Tibial artery (tissue), 4 donors: ENCODE measurements at places on chromosomes 16 and 17.
A peak's percentile ranks its signal among the peaks of the same experiment; 100 is the strongest.

- no peak for DNase-seq
- no peak overlapping the region for H3K4me3 ChIP-seq
- peak overlapping the region; percentile 38 for H3K27ac ChIP-seq
- no peaks in the 10 kb centered on the region for H3K27me3 ChIP-seq
Observed at GRCh38 chr17:15404106-15405057, 63.0 kb upstream of the TEKT3 start.

DNA sequence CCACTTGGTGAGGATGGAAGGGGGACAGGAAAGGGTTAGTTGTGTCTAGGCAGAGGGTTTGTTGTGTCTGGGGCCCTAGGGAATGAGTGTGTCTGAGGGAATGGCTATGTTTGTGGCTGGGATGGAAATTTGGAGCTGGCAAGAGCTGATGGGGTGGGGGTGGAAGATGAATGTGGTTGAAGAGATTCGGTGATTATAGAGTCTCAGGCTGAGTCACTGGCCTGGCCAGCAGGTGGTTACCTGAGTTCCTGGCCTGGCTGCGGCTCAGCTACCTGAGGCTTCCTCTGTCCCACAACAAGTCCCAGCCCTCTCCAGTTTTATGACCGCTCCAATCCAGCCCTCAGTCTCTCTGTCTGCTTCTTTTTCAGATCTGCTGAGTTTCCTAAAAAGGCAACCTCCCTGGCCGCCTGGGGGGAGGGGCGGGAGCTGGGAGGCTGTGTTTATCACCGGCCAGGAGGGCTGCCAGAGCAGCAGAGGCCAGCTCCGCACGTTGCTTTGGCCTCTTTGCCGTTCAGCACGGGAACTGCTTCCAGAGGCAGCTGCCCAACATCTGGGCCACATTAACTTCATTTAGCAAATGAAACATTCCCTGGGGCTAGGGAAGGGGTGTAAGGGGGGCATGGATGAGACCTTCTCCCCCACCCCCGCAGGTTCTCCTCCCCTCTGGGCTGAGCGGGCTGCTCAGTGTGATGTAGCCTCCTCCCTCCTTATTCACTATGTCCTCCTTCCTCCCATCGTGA lies 21.8 kb downstream of the ITGB3 start:
- no peak overlapping the region for H3K4me3 ChIP-seq
- no peaks in the 10 kb centered on the region for H3K36me3 ChIP-seq
- H3K27me3 ChIP-seq = no peaks in the 10 kb centered on the region
- peak overlapping the region; percentile 92 for H3K27ac ChIP-seq

- peak overlapping the region; percentile 95 for H3K27ac ChIP-seq
- H3K27me3 ChIP-seq = no peaks in the 10 kb centered on the region
- peaks cover 34% of the 10 kb centered on the region for H3K4me1 ChIP-seq
Observed at GRCh38 chr17:7843257-7843535, 9.2 kb downstream of the KDM6B start.

DNA sequence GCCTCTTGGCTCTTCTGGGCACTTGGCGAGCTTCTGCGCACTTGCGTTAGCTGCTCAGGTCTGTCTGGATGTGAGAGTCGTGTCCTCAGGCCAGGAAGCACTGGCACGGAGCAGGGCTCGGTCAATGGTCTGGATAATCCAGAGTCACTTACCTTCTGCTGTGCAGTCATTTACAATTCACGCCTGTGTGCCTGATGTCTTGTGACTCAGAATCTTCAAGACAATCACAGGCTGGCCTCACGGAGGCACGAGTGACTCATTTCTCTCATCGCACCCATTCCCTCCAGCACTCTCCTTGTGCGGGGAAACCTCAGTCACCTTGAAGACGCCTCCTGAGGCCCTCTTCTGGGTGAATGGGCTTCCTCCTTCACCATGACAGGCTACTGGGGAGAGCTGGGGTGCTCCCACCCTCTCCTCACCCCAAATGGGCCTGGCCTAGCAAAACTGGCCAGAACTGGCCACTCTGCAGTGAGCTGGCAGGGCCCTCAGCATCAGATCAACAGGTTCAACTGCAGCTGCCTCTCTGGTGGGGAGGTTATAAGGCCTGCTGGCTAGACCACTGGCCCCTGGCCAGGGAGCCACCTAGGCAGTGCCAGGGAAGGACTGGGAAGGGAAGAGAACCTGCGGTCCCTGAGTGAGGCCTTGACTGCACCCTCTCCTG lies 1.9 kb upstream of the CAPN15 start:
- DNase-seq = no peak
- peak overlapping the region; percentile 79 for H3K4me3 ChIP-seq
- H3K27me3 ChIP-seq = no peaks in the 10 kb centered on the region

- H3K4me3 ChIP-seq = no peak overlapping the region
- H3K27ac ChIP-seq = no peak overlapping the region
- no peaks in the 10 kb centered on the region for H3K4me1 ChIP-seq
Observed at GRCh38 chr17:10798332-10798749, 5.6 kb downstream of the TMEM238L start.

DNA sequence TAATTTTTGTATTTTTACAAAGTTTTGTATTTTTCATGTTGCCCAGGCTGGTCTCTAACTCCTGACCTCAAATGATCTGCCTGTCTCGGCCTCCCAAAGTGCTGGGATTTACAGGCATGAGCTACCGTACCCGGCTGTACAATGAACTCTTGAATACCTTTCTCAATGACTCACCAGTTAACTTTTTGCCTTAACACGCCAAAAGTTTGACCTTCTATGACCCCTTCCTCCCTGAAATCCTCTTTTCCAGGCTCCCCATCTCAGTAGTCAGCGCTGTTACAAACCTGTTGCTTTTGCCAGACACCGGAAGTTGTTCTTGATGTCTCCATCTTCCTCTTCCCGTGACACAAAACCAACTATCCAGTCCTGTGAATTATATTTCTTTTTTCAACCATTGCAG lies 158.1 kb upstream of the ASIC2 start:
- H3K27me3 ChIP-seq = no peaks in the 10 kb centered on the region
- H3K4me3 ChIP-seq = no peak overlapping the region
- H3K27ac ChIP-seq = no peak overlapping the region
- no peaks in the 10 kb centered on the region for H3K36me3 ChIP-seq

- H3K36me3 ChIP-seq = no peaks in the 10 kb centered on the region
- H3K4me1 ChIP-seq = no peaks in the 10 kb centered on the region
- no peak for DNase-seq
- no peak overlapping the region for H3K27ac ChIP-seq
Observed at GRCh38 chr16:71499775-71500364, 10.7 kb upstream of the ZNF19 start.

GRCh38 chr16:24853830-24854229 lies 8.1 kb downstream of the SLC5A11 start:
- H3K27ac ChIP-seq = no peak overlapping the region
- H3K4me3 ChIP-seq = no peak overlapping the region
- peaks cover 4% of the 10 kb centered on the region for H3K27me3 ChIP-seq
- H3K4me1 ChIP-seq = no peaks in the 10 kb centered on the region
- DNase-seq = no peak

GRCh38 chr17:28698253-28698941 lies 13.3 kb downstream of the PROCA1 start:
- H3K27me3 ChIP-seq = no peaks in the 10 kb centered on the region
- H3K27ac ChIP-seq = no peak overlapping the region
- H3K36me3 ChIP-seq = peaks cover 100% of the 10 kb centered on the region

DNA sequence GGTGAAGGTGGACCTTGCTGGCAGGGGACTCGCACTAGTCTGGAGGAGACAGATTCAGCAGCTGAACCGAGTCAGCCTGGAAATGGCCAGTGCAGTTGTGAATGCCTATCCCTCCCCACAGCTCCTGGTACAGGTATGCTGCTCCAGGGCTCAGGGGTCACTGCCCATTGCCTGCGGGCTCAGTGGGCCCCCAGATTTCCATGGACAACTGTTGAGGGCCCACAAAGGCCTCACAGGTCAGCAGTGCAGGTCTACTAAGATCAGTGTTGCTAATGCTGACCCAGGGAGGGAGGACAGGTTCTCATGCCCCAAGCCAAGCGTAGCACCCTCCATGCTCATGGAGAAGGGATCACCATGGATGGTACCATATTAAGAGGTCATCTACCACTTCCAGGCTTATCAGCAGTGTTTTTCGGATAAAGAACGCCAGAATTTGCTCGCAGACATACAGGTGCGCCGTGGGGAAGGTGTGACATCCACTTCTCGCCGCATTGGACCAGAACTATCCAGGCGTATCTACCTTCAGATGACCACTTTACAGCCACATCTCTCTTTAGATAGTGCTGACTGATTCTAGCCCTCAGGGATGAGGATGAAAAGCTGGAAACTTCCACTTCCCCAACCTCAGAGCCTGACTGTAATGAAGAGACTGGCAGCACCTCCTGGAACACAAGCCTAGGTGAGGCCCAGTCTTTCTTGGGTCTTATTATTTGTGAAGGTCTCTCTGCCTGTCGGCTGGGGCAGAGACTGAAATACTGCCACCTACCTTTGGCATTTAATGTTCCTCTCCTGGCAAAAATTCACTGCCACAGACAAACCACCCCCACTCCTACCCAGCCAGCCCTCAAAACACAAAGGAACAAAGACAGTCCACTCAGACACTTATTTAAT lies 7.6 kb downstream of the EME1 start:
- no peak for DNase-seq
- H3K36me3 ChIP-seq = peaks cover 56% of the 10 kb centered on the region
- H3K27me3 ChIP-seq = no peaks in the 10 kb centered on the region
- H3K4me1 ChIP-seq = no peaks in the 10 kb centered on the region
- no peak overlapping the region for H3K27ac ChIP-seq
- H3K4me3 ChIP-seq = no peak overlapping the region
